ENCODE measurements at places on chromosomes 7 and 10.

DNA sequence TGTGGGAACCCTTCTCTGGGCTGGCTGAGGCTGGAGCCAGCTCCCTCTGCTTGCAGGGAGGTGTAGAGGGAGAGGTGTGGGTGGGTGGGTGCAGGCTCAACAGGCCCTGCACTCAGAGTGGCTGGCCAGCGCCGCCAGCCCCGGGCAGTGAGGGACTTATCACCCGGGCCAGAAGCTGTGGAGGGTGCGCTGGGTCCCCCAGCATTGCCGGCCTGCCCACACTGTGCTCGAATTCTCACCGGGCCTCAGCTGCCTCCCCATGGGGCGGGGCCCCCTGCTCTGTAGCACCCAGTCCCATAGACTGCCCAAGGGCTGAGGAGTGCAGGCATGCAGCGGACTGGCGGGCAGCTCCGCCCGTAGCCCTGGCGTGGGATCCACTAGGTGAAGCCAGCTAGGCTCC lies 190.7 kb upstream of the TAC1 start:
- no peak for DNase-seq

- DNase-seq, result no peak
Observed at GRCh38 chr7:111788286-111789047, 226.2 kb upstream of the IMMP2L start.

GRCh38 chr10:13859979-13860654 lies 273.4 kb downstream of the PRPF18 start:
- no peak for DNase-seq

DNA sequence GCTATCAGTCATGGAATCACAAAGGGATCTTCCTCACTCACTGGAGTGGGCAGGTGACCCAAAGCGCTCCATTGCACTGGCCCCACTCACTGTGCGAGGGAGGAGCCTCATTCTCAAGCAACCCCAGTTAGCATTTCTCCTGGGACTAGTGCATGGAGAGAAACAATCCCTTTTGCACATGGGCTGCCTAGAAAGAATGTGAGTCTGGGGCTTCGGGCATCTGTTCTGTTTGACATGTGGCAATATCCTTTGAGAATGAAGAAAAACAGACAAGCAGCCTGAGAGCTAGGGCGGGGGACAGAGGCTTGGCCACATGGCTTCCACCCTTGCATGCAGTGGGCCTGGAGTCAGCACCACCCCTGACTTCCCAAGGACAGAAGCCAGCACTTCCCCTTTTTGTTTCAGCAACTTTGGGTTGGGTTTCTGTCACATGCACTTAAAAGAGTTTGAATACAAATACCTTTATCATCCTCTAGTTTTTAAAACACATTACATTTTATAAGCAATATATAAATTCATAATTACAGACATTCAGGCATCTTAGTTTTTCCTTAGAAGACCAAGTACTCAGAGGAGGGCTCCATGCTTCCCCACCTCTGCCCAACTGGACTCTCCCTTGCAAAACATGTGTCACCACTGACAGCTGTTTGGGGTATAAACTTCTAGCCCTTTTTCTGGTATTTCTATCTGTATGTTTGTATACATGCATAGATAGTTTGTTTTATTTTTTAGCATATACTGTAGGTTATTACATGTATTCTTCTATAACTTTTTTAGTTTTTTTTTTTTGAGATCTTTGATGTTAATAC lies 73.8 kb downstream of the RBM20 start:
- DNase-seq, result no peak

DNA sequence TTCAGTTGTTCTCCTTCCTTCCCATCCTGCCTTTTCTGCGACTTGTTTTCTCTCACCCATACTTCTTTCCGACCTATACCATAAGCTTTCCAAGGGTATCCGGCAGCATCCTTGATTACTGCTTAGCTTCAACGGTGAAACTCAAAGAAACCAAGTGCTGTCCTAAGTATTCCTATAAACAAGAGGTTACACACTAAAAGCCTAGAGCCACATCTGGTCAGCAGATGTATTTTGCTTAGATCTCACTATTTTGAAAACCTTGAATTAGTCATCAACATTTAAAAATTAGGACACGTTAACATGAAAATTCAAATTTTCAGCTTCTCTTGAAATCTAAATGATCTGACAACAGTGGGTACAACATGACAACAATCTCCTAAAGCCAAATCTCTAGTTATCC lies 20.0 kb downstream of the ARHGAP21 start:
- no peak for DNase-seq

DNA sequence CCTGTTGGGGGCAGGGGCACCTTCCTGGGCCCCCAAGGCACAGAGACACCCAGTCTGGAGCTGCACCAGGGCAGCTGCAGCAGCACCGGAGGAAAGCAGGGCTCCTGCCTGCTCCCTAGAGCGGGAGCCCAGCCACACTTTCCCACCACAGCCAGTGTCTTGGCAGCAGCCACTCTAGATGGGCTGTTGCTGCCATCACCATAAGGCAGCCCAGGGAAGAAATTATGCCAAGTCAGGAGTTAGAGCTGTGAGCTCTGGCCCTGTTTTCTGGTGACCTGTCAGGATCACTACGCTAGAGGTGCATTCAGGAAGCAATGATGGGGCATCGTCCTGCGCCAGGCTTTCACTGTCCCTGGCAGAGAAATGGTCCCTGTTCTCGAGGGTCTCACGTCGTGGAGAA lies 38.0 kb upstream of the ZNRF2 start:
- DNase-seq, result no peak

- DNase-seq, result no peak
Observed at GRCh38 chr10:74234569-74234968, 83.5 kb downstream of the ADK start.

DNA sequence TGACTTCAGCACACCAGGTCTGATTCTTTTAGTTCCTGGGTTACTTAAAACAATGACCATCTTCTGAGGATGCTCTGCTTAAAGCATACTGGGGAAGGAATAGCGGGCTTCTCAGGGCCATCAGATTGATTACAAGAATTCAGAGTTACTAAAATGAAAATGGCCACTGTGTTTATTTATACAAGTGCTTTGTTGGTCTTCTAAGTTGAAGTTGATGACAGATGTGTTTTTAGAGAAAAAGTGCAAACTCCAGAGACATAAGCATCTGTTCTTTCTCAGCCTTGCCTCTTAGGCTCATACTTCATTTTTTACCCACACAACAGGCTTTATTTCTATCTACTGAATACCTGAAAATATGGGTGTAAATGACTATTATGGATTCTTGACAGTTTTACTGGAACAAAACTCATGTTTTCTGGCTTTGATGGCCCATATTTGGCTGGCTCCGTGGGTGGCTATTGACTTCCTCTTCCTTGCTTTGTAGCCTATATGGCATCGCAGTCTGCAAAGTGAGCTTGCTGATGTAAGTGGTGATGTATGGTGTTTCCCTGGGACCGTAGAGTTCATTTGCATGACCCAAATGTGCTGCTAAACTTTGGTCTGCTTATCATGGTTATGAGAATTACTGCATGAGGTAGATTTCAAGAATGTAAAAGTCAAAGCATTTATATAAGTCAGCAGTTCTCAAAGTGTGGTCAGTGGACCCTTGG lies 121.3 kb downstream of the BMPER start:
- no peak for DNase-seq

GRCh38 chr10:6382081-6382480 lies 179.3 kb downstream of the PFKFB3 start:
- no peak for DNase-seq

- DNase-seq, result no peak
Observed at GRCh38 chr10:102752266-102752930, 8.7 kb downstream of the WBP1L start.

- DNase-seq, result no peak
Observed at GRCh38 chr7:35289376-35289775, 35.5 kb upstream of the TBX20 start.

- no peak for DNase-seq
Observed at GRCh38 chr7:33964417-33965182, 59.3 kb downstream of the BMPER start.

DNA sequence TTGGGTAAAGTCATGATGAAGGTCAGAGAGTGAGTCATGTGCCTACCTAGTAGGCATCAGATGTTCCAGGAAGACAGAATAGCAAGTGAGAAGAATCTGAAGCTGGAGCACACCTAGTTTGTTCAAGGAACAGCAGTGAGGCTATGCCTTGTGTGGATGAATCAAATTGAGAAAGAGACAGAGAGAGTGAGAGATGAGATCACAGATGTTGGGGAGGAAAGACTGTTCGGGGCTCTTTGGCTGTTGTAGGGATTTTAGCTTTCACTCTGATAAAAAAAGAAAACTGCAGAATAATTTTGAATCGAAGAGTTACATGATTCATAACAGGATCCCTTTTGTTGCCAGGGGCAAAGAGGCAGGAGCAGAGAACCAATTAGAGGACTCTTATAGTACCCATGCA lies 6.3 kb downstream of the LIPF start:
- peak; percentile 3 for DNase-seq

DNA sequence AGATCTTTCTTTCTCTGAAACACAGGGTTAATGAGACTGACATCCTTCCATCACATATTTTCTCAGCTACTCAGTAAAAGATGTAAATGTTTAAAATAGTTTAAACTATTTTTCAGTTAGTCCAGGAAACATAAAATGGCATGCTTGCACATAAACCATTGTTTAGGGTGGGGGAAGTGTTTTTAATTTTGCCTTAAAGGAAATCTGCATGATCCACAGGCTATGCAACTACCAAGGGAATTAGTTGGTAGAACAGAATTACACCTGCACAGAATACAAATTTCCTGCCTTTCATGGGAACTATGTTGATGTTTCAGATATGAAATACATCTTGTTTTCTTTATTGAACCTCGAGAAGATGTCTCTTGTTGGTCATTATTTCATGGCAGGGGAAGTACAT lies 10.6 kb downstream of the CAV1 start:
- DNase-seq, result no peak

- no peak for DNase-seq
Observed at GRCh38 chr10:124292911-124293615, 125.7 kb downstream of the OAT start.

DNA sequence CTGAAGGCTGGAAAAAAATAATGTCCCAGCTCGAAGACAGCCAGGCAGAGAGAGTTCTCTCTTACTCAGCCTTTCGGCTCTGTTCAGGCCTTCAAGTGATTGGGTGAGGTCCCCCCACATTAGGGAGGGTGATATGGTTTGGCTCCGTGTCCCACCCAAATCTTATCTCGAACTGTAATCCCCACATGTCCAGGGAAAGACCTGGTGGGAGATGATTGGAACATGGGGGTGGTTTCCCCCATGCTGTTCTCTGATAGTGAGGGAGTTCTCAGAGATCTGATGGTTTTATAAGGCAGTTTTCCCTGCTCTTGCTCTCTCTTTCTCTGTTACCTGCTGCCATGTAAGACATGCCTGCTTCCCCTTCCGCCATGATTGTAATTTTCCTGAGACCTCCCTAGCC lies 36.6 kb upstream of the LEP start:
- no peak for DNase-seq

- DNase-seq, result no peak
Observed at GRCh38 chr7:50828801-50829200, 46.1 kb upstream of the GRB10 start.

GRCh38 chr10:79159141-79159651 lies 90.4 kb downstream of the ZMIZ1 start:
- DNase-seq, result no peak

- no peak for DNase-seq
Observed at GRCh38 chr10:106682175-106682574, 482.3 kb downstream of the SORCS1 start.

- no peak for DNase-seq
Observed at GRCh38 chr7:112336936-112337576, 113.2 kb upstream of the IFRD1 start.

DNA sequence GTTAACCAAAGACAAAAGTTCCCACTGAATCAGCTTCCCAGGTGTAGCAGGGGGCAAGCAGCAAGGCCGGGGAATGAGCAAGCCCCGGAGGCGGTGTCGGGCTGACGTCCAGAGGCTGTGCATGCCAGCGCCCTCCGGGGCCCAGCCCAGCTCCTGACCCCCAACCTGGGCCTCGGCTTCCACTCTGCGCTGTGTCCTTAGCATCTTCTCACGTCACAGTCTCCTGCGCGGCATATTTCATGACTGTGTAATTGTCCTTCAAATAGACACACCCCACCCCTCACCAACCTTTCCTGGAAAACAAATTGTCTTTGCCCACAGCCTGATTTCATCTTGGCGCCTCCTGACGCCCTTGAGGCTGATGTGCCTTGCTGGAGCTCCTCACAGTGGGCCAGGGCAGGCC lies 133.5 kb downstream of the RGS10 start:
- no peak for DNase-seq

DNA sequence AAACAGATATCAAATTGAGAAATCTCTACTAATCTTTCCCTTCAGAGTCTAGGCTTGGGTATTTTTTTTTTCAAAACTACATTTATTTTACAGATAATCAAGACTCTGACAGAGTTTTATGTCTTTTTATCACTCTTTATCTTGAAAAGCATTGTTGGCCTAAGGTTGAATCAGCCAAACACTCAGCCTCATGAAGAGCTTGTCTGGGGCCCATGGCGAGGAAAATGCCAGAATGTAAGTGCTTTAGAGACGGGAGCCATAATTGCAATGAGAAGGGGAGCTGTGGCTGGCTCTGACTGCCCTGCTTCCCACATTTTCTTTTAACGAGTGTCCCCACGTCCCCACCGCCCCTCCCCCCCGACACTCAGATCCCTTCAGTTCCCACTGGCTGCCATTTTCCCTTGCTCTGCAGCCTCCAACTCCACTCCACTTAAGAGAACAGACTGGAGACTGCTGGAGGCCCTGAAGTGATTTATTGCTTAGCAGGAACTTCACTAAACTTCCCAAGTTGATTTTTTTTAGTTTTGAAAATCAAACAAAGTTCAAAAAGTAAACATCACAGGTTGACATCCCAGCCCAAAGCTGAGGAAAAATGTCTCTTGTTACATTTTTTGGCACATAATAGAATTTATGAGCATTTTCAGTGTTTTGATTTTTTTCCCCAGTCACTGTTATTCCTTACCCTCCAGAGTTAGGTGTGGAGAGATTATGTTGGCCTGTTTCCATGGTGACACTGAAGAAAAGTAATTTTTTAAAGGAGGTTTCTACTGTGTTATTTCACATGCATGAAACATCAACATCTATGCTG lies 637.5 kb upstream of the GALNT17 start:
- DNase-seq, result no peak

- no peak for DNase-seq
Observed at GRCh38 chr10:133132473-133133291, 27.3 kb upstream of the KNDC1 start.

- no peak for DNase-seq
Observed at GRCh38 chr10:615583-616152, 73.8 kb downstream of the DIP2C start.

GRCh38 chr7:7972922-7973594 lies 4.5 kb downstream of the GLCCI1 start:
- DNase-seq, result no peak

DNA sequence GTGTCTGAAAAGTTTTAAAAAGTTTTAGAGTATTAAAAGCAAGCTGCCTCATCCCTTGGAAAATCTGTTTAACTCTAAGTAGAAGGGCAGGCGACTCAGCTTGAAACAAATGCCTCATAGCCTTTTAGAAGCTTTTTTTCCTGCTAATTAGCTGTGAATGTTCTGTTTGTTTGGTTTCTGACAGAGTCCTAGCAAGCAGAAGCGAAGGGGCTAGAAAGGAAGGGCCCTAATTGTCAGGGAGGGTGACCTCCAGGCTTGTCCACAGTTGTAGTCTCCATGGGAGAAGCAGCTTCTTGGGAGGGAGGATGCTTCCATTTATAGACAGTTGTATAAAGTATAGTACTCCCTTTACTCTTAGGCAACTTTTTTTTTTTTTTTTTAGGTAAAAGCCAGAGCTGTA lies 90.9 kb downstream of the DNAJC1 start:
- no peak for DNase-seq
